Glutamatergic neuron (in vitro differentiated cells): ENCODE measurements at places on chromosomes 1 and 21.
A peak's percentile ranks its signal among the peaks of the same experiment; 100 is the strongest.

DNA sequence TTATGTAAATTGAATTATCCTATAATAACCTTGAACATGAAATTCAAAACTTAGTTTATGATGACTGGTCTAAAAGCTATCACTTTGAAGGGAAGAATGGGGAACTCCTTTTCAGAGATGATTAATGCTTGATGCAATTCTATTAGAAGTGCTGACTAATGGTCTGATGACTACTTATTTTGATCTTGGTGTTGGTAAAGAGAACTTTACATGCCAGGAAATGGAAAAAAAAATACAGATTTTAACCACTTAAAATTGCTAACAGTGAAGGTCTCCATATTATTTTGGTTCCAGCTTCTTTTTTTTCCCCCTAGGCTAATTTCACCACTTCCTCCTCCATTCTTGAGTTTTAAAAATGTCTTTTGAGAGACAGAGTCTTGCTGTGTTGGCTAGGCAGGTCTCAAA lies 22.9 kb downstream of the S1PR1 start:
- DNase-seq = no peak

DNA sequence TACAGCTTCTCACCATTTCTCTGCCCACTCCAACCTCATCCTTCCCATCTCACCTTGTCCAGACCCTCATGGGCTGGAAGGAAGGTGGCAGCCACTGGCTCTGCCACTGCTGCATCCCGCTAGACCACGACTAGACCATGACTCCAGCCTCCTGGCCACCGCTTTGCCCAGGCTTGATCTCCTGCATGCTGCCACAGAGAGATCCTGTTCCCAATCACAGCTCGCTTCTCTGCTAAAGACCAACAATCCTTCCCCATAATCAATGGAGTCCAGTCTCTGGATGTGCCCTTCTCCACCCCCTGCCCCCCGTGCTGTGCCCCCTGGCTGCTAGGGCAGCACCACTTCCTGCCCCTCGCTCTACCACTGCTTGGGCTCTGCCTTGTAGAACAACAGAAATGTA lies 64.9 kb upstream of the DMRTB1 start:
- no peak for DNase-seq

DNA sequence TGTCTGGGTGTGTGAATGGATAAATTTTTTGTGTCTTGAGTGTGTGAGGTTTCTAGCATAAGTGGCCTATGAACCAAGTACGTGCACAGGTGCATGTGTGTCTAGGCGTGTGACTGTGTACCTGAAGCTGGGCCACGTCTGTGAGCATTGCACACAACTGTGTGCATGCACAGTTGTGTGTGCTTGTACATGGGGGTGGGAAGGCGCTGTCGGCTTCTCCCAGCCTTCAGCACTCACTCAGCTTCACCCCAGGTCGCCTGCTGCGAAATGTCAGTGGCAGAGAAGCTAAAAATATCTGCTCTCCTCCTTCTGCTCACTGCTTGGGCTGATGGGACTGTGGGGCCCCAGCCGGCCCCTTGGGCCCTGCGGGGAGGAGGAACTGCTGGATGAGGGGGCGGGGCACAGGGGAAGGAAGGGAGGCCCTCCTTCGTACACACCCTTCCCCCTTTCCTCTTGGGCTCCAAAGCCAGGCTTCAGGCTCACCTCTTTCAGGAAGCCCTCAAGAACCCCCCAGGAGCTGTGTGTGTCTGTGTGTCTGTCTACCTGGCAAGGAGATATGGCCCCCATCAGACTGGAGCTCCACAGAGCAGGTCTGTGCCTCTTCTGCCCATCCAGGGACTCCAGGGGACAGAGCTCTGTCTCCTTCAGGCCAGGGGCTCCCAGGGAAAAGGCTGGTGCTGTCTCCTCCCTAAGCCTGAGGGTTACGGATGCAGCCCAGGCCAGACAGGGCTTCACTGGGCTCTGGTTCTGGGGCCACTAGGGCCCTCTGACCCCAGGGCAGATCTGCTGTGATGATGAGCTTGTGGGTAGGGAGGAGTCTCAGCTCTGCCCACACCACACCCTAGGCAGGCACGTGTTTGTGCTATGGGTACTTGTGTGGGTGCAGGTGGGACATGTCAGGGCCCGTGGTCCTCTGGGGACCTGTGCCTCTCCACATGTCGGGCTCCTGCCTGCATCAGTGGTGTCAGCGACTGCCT lies 35.6 kb upstream of the WASF2 start:
- DNase-seq = peak; percentile 83

DNA sequence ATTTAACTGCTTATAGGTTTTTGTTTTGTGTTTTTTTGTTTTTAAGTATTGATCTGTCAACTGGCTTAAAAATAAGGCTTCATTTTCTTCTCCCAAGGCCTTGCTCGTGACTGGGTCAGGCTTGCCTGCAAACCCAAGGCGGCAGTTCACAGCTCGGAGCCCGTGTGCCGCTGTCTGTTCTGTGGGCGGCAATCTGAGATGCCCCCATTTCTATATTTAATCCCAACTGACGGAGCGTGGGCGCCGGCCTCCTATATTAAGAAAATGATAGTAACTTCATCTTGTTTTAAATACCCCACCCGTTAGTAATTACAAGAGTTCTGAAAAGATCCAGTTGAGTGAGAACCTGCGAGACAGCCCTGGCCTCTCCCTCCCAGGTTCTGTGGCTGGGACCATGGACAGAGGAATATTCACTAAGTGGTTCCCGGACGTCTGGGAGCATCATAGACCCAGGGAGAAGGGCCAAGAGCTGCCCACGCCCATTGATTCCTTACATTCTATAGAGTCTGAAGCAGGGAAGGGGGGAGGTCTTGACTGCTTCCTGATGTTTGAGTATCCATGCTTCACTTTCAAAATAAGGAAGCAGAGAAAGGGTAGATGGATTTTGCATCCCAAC lies 42.6 kb upstream of the GPR153 start:
- DNase-seq = no peak

- no peak for DNase-seq
Measured at GRCh38 chr1:228282329-228283042, 74.6 kb downstream of the OBSCN start.
